NCI-H69 (cell line): ENCODE measurements at places on chromosomes 16 and 17.

- no peak for DNase-seq
Measured at GRCh38 chr17:15181333-15181732, 83.8 kb downstream of the PMP22 start.

DNA sequence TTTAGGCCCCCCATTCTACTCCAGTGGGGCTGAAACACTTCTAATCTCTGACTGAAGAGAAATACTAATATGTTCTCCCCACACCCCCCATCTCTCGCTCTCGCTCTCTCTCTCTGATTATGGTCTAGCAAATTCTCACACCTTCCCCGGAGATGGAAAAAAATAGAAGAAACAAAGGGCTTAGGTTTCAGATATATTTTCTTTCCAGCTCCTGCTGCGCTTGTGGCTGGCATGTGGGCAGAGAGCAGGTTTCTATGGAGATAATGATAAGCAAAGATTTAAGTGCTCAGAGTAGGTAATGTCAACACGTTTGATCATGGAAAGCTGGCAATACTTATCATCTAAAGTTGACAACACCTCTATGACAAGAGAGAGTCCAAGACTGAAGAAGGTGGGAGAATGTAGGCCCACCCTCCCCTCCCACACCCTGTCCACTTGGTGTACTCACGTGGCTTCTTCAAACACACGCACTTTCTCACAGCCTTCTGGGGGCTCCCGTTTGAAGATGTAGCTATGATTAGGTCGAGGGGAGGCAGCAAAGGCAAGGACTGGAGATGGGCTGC lies 8.0 kb upstream of the SLC35B1 start:
- DNase-seq, result no peak

- peak; percentile 46 for DNase-seq
Measured at GRCh38 chr17:64491034-64491860, 5.6 kb downstream of the POLG2 start.

DNA sequence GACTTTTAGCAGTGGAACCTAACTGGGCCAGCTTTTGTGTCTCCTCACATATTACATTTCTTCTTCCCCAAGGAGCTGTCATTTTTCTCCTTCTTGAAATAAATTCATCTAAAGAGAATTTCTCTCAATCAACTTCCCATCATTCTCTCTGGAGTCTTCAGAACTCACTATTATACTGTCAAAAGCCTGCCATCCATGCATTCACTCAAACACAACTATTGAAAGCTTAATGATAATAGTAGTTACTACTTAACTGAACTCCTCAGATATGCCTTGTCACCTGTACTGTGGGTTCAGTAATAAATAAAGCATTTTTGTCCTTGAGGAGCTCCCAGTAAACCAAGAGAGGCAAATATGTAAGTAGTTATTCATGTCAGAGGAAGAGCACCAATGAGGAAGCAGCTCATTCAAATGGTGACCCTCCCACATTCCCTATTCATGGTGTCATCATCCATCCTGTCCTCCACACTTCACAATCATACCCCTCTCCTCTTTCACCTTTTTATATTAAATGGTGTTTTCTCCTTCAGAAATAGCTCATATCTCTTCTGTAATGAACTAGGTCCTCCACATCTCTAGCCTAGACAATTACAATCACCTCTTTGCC lies 162.6 kb downstream of the CA10 start:
- DNase-seq, result no peak

DNA sequence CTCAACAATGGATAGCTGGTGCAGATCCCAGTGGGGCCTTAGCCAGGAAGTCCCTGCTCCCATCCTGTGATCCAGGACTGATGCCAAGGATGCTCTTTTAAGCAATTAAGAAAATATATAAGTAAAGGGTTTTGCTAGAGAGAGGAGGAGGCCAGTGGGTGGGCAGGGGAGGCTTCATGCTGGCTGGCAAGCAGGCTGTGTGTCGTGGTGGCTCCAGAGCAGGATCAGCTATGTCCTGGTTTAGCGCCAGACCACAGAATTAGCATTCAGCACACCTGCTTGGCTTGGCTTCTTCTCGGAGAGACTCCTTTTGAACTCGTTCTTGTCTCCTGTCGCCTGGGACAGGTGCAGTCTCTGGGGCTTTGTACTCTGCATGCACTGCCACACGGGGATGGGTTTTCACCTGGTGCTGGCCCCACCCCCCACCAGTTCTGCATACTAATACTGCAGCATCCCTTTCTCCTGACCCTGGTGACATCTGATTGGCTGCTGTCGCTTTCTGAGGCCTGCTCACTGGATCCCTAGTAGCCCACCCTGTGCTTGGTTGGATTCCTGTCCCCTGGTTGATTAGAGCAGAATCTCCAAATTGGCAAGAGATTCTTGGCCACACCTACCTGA lies 66.1 kb downstream of the PLD6 start:
- no peak for DNase-seq

DNA sequence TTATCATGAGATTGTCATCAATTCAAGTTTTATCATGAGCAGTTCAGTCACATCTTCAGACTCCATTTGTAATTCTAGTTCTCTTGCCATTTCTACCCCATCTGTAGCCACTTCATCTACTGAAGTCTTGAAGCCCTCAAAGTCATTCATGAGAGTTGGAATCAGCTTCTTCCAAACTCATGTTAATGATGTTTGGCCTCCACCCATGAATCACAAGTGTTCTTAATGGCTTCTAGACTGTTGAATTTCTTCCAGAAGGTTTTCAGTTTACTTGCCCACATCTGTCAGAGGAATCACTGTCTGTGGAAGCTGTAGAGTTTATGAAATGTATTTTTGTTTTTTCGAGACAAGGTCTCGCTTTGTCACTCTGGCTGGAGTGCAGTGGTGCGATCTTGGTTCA lies 16.0 kb downstream of the NSRP1 start:
- DNase-seq, result no peak

DNA sequence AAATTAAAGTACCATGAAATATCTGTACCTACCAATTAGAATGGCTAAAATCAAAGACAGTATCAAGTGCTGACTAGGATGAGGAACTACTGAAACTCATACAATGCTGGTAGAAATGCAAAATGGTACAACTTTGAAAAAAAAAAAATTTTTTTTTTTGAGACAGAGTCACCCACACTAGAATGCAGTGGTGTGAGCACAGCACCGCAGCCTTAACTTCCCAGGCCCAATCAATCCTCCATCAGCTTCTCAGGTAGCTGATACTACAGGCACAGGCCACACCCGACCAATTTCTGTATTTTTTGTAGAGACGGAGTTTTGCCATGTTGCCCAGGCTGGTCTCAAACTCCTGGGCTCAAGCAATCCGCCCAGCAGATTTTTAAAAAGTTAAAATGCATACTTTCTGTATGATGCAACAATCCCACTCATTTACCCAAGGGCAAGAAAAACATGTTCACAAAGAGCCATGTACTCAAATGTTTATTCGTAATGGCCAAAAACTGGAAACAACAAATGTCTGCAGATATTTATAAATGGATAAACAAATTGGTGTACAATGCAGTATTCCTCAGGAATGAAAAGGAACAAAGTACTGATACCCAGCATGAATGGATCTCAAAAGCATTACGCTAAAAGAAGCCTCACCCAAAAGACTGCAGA lies 8.7 kb downstream of the SMURF2 start:
- no peak for DNase-seq

DNA sequence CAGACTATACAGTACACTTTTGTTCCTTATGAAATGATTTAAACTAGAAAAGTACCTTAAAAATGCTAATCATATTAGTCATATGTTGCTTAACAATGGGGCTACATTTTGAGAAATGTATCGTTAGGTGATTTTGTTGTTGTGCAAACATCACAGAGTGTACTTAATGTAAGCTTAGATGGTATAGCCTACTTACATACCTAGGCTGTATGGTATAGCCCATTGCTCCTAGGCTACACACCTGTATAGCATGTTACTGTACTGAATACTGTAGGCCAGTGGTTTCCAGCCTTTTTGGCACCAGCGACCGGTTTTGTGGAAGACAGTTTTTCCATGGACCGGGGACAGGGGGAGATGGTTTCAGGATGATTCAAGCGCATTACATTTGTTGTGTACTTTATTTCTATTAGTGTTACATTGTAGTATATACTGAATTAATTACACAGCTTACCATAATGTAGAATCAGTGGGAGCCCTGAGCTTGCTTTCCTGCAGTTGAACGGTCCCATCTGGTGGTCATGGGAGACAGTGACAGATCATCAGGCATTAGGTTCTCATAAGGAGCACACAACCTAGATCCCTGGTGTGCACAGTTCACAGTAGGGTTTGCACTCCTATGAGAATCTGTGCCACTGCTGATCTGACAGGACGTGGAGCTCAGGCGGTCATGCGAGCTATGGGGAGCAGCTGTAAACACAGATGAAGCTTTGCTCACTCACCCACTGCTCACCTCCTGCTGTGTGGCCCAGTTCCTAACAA lies 35.0 kb upstream of the MRC2 start:
- DNase-seq, result peak; percentile 27
